D341Med (cell line): ENCODE measurements at places on chromosomes 2 and 18.
A peak's percentile ranks its signal among the peaks of the same experiment; 100 is the strongest.

GRCh38 chr2:219698748-219699439 lies 71.5 kb downstream of the SLC4A3 start:
- no peak for DNase-seq

DNA sequence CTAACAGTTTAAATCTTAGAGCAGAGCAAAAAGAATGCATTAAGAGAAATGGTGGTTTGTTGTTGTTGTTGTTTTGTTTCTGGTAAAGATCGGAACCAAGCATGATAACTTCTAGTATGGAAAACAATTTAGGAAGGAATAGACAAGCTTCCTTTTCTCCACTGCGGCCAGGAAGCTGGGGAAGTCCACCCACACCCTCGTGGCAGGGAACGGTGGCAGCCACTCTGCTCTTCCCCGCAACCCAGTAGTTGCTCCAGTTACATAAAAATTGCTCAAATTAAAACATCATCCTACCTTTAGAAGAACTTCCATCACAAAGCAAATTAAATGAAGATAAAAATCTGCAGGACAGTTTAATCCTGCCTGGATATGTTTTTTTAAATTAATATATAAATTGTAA lies 113.0 kb downstream of the RBMS1 start:
- no peak for DNase-seq

DNA sequence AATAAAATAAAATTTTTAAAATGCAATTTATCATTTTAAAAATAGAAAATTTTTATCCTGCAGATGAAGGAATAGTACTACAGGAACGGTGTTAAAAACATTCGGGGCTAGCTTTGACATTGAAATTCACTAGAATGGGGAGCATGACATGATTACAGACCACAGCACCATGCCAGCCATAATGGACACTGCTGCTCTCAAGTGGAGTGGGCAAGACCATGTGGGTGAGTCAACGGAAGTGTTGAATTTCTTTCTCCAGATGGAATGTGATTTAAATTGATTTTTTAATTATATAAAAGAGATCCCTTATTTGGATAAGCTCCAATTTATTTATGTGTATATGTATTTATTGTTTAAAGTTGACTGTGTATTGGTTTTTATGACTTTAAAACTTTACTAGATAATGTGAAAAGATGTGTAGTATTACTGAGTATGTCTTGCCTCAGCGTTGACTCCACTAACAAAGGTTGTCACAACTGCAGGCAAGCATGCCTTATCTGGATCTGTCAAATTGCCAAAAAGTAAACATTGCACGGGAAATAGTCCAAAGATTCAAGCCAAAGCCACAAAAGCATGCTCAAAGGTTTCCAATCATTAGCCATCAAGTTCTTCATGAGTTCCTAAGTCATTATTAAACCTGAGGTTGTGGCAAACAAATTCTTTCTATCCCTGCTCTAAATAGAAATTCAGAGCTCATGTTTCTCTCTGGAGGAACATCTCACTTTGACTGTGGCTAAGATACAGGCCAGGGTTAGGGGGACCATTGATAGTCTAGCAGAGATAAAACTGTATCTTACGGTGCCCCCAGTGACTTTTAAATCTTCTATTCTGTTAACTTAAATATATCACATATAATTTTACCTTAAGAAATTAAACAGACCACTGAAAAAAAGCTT lies 536.9 kb downstream of the TMX3 start:
- DNase-seq = no peak

DNA sequence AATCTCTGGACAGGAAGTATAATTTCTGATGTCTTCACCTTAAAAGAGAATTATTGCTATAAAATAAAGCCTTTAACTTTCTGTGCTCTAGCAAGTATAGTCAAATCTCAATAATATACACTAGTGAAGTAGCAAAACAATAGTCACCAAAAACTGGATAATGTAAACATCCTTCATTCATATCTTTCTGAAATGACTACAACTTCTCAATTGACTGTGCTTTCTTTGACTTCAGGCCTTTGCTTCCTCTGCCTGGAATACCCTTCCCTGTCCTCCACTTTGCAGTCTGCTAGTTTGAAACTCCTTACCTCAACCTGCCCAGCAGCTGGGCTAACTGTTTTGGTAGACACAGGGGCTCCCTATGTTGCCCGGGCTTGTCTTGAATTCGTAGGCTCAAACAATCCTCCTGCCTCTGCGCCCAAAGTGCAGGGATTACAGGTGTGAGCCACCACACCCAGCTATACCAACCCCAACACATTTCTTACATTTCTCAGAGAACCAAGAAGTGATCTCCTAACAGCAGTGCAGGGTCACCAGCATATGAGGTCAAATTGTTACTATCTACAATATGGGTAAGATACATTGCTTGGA lies 6.6 kb upstream of the PCBP1 start:
- no peak for DNase-seq

GRCh38 chr18:40414155-40414754 lies 1540.8 kb upstream of the PIK3C3 start:
- no peak for DNase-seq

DNA sequence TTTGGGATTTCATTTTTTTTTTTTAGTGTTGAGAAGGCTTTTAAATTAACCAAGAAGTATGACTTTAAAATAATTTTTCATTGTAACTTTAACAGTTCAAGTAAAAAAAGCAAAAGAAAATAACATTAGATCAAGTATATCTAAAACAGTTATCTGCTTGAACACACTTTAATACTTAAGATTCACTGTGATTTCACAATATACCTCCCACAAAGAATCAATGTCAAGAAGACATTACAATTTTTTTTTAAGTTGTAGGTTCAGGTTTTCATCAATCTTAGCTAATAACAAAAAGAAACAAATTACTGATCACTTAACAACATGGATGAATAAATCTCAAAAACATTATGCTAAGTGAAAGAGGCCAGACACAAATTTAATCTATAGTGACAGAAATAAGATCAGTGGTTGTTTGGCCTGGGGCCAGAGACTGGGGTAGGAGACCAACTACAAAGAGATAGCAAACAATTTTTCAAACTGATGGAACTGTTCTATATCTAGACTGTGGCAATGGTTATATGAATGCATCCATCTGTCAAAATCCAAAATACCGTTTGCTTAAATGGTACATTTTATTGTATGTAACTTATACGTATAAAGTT lies 74.8 kb upstream of the FRZB start:
- DNase-seq = peak; percentile 27

GRCh38 chr2:149075105-149075504 lies 36.6 kb downstream of the LYPD6B start:
- no peak for DNase-seq

DNA sequence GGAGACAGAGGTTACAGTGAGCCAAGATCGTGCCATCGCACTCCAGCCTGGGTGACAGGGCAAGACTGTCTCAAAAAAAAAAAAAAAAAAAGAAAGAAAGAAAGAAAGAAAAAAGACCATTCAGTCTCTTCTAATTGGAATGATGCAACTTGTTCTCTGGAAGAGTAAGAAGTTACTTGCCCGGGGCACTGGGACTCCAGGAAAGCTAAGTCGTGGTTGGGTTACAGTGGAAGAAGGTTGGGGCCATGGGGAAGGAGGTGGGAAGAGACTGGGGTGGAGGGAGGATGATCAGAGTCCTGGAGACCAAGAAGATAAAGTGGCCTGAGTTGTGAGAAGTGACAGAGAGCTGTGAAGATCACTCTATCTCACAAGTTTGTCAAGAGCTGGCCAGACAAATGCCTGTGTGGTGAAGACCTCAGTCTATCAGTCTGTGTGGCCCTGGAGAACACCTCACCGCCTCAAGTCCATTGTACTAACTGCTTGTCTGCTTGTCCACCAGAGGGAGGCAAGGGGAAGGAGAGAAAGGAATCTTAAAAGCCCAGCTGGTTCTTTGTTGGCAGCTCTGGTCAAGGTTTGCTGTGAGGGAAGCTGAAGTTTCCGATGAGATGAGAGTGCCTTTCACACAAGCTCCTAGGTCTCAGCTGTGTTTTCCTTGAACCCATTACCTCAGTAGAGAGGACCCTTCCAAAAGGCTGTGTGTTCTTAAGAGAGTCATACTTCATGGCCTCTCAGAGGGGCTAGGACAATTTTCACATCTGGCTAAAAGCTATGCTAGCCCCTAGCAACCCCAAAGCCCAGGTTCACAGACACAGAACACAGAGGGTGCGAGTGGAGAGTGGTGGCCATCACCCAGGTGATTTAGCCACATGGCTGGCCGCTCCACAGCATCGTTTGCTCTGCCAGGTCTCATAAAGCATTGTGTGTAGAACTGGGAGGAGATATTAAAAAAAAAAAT lies 72.0 kb upstream of the TMEM178A start:
- DNase-seq = peak; percentile 39

DNA sequence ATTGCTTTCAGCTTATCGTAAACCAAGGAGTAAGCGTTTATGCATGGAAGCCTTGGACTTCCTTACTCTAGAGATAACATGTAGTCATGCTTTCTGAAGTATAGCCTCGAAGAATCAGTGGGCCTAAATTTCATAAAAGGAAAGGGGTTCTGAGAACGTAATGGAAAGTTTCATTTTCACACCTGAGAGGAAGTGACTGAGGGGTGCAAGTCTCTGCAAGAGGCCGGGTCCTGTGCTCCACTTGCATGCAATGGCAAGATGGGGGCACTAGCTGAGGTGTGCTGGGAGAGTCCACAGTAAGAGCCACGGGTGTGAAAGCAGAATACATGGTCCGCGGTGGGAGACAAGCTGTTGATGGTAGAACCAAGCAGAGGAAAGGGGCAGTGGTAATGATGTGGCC lies 36.5 kb upstream of the C1D start:
- no peak for DNase-seq
